Activated T-cell treated with anti-CD3 and anti-CD28 coated beads, Interleukin-2, amount 50 U/mL, for 72 hours (primary cell): ENCODE measurements at places on chromosomes 3 and 15.

- no peak for DNase-seq
Observed at GRCh38 chr3:124773351-124774326, 43.4 kb downstream of the UMPS start.

DNA sequence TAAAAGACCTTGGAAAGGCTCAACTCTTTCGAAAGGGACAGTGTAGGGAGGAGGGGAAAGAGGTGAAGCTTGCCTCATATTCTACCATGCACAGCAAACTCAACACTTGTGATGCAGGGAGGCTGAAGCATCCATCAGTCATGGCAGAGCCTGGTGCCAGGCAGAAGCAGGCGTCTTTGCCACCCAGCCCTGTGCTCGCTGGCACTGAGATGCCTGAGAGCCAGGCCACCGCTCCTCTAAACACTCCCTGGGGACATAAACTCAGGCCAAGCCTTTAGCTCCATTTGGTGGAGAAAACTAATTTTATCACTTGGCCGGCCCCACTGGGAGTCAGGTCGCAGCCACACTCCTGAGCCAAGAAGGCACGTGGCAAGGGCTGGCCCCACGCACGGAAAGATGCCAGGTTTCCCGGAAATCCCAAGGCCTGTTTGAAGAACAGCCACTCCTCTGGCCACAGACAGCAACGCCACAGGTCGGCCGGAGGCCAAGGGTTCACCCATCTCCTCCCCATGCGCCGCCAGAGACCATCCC, 30.7 kb downstream of the XXYLT1 start:
- no peak for DNase-seq

- DNase-seq, result no peak
Observed at GRCh38 chr15:35911052-35911777, 365.2 kb upstream of the DPH6 start.

DNA sequence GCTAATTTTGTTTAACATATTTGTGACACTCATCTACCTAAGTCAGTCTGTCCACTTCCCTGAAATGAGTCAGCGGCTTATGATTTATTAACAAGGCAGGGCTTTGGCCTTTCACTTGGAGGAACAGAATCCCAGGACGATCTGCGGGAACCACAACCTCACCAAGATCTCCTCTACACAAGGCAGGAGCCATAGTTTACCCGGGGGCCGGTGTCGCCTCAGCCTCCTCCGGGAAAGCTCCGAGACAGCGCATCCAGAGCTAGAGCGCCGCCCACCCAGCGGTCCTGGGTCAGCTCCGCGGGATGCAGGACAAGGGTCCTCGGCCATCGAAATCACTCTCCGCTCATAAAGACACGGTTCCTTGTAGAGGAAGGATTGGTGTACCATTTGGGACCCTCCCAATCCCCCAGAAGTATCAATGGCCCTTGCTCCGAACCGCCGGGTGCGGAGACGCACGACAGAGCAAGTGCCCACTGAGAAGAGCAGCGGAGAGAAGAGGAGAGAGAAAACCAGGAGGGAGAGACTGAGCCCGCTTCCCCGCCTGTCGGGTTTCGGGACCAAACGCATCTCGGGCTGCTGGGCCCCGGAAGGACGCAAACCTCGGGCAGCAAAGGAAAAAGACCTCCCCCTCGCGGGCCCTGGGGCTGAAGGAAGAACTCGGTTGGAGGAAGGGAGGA, 13.1 kb upstream of the ALCAM start:
- DNase-seq, result no peak

GRCh38 chr3:58325525-58325992, 7.1 kb upstream of the PXK start:
- no peak for DNase-seq
